ENCODE measurements at places on chromosomes 1 and 21.

- DNase-seq = no peak
Observed at GRCh38 chr1:184860535-184860934, 105.9 kb upstream of the EDEM3 start.

- no peak for DNase-seq
Observed at GRCh38 chr1:44694863-44695478, 20.5 kb downstream of the ARMH1 start.

DNA sequence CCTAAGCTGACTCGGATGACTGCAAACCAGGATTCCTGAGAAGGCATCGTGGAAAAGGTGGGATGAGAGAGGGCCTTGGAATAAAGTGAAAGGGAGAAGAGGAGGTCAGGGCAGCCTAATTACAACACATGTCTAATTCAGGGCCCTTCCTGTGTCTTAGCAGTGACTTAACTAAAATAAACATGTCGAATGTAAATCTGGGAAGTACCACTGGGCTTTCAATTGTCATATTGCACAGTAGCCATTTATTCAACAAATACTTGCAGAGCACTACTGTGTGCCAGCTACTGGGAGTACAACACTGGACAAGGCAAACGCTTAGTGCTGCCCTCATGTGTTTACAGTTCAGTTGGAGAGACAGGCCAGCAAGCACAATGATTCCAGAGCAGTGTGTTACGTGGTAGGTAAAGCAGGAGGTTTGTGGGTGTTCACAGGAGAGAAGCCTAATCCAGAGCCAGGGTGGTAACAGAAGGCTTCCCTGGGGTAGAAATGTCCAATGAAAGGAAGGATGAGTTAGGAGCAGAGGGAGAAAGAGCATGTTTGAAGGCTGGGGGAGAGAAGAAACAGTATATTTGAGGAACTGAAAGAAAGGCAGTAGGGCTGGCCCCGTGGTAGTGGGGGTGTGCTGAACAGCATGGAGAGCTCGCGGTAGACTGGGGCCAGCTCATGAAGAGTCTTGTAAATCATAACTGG is 38.0 kb upstream of the RASAL2 start:
- no peak for DNase-seq

- DNase-seq = no peak
Observed at GRCh38 chr1:18649693-18650370, 19.2 kb downstream of the PAX7 start.

DNA sequence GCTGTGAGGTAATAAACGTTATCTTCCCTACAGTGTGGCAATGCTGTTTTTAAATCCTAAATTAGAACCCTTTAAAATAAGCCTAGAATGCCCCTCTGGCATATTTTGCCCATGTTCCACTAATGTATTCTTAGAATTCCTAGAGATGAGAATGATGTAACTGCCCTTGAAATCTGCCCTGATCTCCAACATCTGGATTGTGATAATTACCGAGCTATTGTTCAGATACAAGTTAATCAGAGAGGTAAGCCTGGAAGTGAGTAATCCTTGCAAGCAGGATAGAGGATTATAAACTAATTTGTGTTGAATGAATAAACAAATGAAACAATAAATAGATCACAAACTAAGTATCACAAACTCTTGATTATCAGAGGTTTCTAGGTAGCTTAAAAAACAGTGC is 107.8 kb upstream of the DMRTA2 start:
- DNase-seq = no peak

DNA sequence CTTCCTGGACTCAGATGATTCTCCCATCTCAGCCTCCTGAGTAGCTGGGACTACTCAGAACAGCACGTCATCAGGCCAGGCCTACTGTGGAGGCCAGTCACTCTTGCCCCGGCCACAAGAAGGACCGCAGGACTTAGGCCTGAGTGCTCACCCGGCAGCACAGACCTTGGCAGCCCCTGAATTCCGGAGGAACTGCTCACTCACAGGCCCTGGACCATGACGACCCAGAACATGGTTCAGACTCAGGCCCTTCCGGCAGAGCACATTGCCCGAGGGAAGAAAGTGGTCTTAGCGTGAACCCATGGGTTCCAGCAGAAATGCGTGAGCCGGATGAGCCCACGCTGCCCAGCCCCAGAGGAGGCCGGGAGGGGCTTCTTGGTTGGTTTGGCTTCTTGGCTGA is 177.3 kb upstream of the TMEM51 start:
- DNase-seq = no peak

- DNase-seq = no peak
Observed at GRCh38 chr1:85049735-85050166, 1.5 kb upstream of the MCOLN3 start.

GRCh38 chr1:118397496-118397859 is 212.4 kb upstream of the SPAG17 start:
- DNase-seq = no peak

DNA sequence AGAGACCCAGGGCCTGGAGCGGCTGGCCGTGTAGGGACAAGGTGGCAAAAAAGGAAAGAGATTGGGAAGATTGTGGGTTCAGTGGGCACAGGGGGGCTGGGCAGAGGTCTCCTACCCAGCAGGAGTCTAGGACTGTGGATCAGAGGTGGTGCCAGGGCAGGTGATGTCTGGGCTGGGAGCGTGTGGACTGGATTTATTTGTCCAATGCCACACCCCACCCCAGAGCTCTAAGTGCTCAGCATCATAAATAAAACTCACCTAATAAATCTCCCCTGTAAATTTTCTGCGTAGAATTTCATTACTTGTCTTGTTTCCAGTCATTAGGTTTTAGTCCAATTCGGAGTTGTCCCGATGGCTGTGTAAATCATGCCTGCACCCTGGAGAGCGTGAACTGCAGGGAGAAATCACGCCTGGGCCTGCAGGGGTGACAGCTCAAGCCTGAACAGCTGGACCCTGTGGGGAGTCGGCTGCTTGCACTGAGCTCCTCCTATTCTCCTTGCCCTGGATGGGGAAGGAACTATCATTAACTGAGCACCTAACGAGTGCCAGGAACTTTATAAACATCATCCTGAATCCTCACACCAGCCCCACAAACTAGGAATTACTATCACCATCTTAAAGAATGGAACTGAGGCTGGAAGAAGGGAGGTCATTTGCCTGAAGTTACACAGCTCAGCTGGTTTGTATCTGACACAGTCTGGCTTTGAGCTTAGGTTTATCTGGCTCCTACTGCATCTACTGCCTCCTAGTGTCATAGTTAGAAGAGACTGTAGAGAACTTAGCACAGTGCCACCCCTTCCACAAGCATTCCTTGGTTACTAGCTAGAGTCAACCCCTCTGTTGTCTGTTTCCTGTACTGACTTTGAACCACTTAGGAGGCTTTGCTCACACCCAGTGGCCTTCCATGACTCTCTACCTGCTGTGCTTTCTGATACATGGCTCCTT is 25.0 kb upstream of the POU3F1 start:
- DNase-seq = no peak

DNA sequence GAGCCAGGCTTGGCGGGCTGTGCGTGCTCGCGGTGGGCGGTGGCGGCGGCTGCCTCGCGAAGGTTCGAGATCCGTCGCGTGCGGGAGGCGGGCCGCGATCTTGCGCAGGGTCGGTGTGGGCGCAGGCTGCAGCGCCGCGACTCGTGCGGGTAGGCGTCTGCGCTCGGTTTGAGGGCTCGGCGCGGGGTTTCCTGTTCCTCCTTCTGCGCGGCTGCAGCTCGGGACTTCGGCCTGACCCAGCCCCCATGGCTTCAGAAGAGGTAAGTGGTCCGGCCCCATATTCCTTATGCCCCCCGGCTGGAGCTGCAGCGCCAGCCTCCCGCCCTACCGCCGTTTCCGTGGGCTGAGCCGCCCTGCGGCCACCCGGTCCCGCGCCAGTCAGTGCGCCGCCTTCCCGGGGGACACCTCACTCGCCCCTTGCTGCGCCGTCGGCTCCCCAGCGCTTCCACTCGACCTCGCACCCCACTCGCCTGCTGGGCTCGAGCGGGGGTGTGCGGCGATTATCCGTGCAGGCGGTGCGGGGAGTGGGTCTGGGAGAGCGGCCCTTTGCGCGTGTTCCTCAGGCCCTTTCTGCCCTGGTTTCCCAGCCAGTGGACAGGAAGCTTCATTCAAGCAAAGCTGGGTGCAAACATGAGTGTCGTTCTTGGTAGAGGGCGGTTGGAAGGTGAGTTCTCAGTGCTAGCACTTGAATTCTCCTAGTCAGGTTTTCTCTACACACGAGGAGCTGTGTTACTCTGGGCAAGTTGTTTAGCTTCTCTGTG is at the start of gene CACYBP:
Gene CACYBP (plus strand): TSS at position 12 of the 761 bp plus-strand sequence. CDS start 234 bp downstream, at position 246.
- DNase-seq = no peak

DNA sequence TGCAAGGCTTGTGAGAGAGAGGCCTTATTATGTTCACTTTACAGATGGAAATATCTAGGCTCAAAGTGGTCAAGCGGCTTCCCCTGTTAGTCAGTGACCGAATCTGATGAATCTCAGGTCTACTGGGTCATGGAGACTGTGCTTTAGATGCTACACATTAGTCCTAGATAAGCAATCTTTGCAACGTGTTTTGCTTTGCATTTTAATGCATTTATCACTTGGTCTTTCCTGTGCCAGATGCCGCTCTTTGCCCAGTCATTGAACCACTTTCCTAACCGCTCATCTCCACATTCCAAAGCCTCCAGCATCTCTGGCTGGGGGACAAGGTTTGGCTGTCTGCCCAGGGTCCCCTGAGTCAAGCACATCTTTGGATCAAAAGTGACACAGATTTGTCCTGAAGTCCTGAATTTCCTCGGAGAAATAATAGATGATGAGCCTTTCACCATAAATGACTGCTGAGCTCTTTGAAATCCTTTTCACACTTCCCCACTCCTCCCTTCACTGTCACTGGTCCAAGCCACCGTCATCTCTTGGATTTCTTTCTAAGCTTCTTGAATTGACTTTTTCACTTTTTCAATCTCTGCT is 96.0 kb upstream of the USP24 start:
- no peak for DNase-seq

DNA sequence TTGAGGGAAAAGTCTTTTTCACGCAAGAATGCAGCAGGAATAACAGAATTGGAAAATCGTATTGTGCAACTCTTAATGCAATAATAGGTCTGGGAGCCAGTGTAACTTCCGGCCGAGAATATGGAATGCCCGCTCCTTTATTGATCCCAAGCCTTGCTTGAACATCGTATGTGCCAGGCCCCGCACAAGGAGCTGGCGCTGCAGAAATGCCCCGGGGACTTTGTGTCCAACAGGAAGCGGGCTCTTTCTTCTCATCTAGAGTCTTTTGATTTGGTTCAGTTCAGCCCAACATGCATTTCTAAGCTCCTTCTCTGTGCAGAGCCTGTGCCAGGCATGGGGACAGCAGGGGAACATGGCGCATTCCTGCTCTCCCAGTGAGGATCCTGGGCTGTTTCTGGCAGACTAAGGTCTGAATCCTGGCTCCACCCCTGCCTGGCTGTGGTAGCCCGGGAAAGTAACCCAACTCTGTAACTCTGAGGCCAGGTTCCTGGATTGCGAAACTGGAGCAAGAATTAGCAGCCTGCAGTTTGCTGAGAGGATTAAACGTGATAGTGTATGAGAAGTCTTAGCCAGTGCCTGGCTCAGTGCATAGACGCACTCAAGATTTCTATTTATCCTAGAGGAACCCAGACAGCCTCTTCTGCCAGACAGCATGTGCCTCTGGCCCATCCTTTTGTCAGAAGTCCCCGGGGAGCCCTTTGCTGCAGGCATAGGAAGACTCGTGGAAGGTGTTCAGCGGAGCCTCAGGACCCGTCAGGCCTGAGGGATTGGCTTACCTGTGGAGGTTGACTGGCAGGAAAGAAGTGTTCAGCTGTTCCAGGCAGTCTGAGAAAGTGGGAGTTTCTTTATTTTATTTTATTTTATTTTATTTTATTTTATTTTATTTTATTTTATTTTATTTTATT is 987 bp upstream of the CDCP2 start:
- peak; percentile 32 for DNase-seq

DNA sequence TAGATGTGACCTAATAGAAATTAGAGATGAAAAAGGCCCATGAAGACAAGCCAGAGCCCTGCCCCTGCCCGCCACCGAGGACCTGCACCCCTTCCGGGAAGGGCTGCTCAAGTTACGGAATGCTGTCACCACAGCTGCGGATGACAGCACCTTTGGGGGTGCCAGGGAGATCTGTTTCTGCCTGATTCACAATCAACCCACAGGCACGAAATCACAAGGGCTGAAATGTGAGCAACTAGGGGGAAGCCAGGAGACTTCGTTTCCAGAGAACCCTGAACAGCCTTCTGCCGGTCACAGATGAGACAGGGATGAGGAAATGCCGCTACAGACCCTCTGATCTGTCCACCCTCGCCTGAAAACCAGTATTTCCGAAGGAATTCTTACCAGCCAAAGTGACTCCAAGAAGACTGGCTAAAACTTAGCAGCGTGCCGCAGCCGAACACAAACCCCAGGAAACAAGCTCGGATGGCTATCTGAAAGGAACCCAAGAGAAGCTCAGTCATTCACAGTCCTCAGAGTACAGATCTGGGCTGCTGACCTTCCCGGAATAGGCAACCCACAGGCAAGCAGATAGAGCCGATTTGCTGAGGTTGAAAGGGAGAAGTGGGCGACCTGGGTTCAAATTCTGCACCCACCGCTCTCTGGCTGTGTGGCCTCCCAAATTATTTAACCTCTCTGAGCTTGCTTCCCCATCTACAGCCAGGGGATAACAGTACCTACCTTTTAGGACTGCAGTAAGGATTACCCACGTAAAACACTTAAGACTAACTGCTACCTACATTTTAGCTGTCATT is 1.1 kb downstream of the ICMT start:
- DNase-seq = no peak

- no peak for DNase-seq
Observed at GRCh38 chr1:3658231-3658615, 5.9 kb downstream of the TP73 start.

DNA sequence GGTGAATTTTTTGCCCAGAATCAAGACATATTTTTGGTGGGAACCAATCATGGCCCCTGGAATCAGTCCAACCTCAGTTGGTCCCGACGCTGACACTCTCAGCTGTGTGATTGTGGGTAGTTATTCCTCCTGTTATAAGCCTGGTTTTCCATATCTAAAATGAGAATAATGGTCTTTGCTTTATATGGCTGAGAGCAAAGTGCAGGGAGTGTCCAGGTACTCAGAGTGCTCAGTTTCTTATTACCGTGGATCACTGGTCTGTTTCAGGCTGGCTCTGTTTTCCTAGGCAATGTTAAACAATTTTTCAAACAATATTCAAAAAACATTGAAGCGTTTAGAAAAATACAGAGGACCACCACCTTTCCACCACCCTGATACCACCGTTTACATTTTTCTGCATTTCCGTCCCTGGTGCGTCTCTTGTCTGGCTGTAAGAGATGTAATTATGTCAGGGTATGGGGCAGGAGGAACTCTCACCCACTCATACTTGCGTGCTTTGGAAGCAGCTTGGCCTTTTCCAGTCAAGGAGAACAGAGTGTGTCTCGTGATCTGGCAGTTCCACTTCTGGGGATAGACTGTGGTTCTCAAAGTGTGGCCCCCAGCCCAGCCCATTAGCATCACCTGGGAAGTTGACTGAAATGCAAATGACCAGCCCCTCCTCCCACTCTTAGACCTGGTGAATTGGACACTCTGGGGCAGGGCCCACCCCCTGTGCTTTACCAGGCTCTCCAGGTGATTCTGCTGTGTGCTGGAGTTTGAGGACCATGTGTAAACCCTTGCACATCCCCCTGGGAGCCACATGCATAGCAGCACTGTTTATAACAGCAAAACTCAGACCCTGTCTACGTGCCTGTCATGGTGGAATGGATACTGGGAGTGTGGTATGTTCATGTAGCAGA is 6.8 kb downstream of the MX1 start:
- no peak for DNase-seq

Data from NCI-H2107 (cell line).